ENCODE measurements at places on chromosomes 11 and 22.

- DNase-seq, result no peak
Measured at GRCh38 chr11:111586388-111586831, 15.8 kb upstream of the SIK2 start.

- DNase-seq, result no peak
Measured at GRCh38 chr11:100719809-100720221, 32.7 kb downstream of the ARHGAP42 start.

- no peak for DNase-seq
Measured at GRCh38 chr22:48491451-48491941, 1336.2 kb downstream of the BRD1 start.

GRCh38 chr11:86610559-86611341 lies 61.7 kb downstream of the ME3 start:
- no peak for DNase-seq

DNA sequence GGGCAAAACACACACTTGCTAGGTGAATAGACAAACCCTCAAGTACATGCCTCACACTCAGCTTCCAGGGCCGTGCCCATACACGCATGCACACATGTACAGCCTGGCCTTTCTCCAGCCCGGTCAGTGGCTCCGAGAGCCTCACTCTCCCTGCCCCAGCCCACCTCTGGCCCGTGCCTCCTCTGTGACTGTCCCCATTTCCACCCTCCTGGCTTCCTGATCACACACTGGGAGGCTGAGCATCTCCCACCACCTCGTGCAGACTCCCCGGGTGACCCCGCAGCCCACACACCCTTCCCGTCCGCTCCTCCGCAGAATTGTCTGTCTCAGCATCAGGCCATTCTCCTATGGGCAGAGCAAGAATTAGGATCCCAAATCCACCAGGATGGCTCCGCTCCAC lies 634.1 kb downstream of the TBC1D22A start:
- DNase-seq, result no peak

DNA sequence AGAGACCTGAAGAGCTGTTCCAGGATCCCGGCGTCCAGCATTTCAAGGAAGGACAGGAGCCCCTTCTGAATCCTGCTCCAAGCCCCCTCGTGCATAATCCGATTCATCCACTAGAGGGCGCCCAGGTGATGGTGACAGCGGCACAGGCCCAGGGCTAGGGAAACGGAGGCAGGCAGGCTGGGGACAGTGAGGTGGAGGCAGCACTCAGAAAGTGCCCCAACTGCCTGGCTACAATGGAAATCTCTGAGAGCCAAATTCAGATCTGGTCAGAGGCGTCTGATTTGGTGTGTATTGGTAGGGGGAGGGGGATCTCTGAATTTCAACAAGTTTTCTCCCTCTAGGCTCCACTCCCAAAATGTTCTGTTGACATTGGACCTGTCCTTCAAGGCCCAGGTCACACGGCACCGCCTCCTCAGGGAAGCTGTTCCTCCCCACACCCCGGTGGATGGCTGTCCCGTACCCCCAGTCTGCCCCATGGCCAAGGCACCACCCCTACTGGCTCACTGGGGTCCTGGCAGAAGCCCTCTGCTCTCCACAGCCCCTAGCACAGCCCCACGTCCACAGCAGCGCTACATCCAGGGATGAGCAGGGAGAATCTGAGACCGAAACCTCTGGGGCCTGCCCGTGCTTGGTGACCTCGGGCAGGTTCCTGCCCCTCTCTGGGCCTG lies 142.9 kb downstream of the CRYBB2 start:
- DNase-seq, result peak; percentile 58

DNA sequence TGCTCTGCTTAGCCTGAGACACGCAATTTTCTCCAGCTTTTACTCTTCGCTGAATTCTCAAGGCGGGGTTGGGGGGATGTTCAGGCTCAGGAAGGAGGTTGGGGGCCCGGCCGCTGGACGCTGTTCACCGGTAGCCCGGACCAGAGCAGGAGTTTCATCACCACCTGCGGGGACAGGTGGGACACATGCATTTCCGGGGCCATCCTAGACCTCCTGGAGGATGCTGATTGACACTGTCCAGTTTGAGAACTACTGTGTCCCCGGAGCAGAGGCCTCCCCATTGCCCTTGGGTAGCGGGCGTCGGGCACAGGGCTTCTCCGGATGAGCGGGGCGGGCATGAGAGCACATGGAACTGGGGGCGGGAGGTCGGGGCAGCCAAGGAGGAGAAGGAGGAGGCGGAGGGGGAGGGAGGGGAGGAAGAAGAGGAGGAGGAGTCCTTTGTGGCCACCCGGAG lies 144.0 kb upstream of the GRK3 start:
- no peak for DNase-seq

GRCh38 chr11:44790211-44790610 lies 63.4 kb downstream of the TSPAN18 start:
- DNase-seq, result no peak

- DNase-seq, result no peak
Measured at GRCh38 chr11:73402834-73403185, 26.6 kb downstream of the RELT start.

- DNase-seq, result no peak
Measured at GRCh38 chr22:42067671-42068251, 2.9 kb downstream of the NAGA start.

GRCh38 chr11:120184946-120185705 lies 25.7 kb upstream of the OAF start:
- DNase-seq, result no peak

DNA sequence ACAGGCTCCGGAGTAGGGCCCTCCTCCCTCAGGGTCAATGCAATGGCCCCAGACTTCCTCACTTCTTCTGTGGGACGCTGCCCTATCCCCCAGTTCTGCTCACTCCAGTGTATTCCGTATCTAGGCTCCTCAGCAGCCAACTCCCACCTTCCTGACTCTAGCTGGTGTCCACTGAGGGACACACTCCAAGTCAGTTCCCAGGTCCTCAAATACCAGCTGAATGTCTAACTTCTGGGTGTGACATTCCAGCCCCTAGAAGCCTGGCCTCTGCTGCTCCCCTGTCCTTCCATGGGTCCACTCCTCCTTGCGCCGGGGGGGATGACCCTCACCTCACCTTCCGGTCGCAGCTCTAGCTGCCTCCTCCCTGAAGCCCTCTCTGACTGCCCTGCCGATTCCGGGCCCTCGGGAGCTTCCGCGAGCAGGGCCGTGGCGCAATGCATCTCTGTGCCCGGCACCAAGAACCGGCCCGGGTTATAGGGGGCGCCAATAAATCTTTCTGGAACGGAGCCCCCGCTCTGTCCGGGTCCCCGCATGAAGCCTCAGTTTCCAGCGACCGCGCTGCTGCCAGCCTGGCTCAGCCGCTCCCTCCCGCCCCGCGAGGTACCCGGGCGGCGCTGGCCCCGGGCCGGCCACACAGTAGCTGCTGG lies 15.4 kb downstream of the BAD start:
- DNase-seq, result peak; percentile 45

DNA sequence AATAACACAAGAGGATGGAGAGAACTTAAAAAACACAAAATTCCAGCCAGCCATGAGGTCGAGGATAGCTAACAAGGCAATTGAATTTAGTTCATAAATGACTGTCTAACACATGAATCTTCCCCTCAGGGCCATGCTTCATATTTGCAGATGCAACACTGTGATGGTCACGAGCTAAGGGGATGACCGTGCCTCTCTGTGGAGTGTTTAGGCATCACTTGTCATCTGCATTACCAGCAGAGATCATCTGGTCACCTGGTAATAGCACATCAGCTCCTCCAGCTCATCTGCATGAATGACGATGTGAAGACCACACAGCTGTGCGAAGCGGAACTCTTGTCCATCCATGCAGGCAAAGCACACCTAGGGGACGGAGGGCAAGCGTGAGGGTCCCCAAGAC lies 20.9 kb upstream of the SLC25A1 start:
- DNase-seq, result no peak

Data from stimulated activated CD8-positive, alpha-beta memory T cell treated with anti-CD3 and anti-CD28 coated beads, Interleukin-2, amount 100 ng/mL, for 48 hours (primary cell).